CD4-positive, alpha-beta T cell treated with Interleukin-15 for 1 hour (primary cell): ENCODE measurements at places on chromosomes 12 and 14.

DNA sequence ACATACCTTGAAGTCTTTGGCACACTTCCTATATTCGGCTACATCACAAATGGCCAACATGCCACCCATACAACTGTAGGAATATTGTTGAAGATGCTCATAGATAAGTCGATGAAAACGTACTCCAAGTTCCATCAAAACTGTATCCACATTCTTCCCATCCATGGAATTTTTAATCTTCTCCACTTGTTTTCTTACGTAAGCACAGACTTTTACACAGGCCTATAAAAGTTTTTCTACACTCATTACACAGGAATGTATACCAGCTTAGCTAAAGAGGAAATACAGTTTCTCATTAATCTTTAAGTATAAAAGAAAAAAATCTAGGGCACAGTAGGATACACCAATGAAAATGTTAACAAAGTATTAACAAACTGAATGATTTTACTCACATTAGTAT is 59.1 kb downstream of the EXOC5 start:
- DNase-seq = no peak

DNA sequence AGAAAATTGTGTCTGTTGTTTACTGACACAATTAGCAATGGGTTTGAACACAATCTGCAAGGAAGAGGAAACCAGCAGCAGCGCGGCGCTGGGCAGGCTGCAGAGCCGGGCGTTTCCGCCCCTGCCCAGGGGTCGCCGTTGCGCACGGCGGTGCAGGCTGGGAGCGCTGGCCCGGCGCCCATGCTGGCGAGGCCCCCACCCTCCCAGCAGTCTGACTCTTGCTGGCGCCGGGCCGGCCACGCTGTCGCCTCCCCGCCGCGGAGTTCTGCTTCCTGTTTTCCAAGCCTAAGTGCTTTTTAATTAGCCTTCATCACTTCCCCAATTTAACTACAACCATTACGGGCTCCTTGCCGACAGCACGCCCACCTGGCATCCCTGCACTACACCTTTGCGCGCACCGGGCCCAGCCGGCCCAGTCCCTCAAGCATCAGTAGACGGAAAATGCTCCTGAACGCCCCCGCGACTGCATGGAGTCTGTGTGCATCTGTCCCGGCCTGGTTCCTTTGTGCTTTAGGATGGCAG is 212.1 kb downstream of the GXYLT1 start:
- DNase-seq = peak; percentile 55

GRCh38 chr12:111791507-111791906 is 24.8 kb downstream of the ALDH2 start:
- DNase-seq = no peak

DNA sequence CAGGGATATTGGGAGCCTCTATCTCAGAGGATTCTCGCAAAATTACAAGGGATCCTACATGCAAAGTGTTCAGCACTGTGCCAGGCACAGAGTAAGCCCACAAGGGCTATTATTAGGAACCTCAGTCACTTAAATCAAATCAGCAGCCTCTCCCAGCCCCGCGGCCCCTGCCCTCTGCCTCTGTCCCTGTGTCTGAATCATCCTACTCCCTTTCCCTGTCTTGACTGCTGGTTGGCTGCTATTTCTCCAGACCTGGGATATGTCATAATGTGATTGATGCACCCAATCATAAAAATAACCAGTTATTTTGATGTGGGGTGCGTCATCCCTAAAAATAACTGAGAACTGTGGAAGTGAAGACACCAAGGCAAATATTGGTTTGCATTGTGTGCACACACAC is 176.3 kb downstream of the KSR2 start:
- no peak for DNase-seq

DNA sequence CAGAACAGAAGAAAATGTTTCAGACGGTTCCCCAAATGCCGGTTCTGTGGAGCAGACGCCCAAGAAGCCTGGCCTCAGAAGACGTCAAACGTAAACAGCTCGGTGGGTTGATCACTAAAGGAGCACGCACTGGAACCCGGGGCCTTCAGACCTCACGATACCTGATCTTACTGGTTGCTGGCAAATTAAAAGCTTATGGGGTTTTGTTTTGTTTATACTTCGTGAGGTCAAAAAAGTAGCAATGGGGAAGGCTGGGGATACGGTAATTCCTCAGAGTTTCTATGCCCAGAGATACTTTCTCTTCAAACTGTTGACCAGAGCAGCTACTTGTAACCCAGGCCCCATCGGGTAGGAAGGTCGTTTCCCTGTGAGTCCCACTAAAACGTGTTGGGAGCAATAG is 1.7 kb downstream of the CDKN1B start:
- peak; percentile 39 for DNase-seq

DNA sequence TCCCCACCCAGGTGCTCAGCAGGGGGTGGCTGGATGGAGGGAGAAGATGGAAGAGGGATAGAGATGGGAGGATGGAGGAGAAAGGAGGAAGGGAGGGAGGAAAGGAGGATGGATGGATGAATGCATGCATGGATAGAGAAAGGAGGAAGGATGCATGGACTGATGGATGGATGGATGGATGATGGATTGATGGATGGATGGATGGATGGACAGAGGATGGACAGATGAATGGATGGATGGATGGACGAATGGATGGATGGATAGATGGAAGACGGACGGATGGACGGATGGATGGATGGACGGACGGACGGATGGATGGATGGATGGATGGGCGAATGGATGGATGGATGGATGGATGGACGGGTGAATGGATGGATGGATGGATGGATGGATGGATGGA is 64.1 kb downstream of the NCOR2 start:
- DNase-seq = no peak

- DNase-seq = no peak
Observed at GRCh38 chr14:96852823-96853422, 55.7 kb downstream of the VRK1 start.

- DNase-seq = no peak
Observed at GRCh38 chr14:99752486-99753121, 40.6 kb upstream of the EML1 start.

DNA sequence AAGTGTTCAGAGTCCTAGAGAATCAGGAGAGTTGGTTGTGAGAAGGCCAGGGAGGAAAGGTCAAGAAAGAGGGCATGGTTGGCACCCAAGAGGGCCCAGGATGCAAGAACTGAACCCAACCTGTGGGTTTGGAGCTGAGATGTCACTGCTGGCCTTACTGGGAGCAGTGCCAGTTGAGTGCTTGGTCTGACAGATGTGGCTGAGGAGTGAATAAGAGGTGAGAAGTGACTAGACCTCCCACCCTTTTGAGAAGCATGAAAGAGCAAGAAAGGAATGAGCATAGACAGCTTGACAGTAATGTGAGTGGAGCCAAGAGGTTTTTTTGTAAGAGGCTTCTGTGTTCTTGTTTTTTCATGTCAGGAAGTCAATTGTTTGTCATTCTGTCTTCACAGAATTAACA is 95.3 kb downstream of the FGD4 start:
- DNase-seq = no peak

DNA sequence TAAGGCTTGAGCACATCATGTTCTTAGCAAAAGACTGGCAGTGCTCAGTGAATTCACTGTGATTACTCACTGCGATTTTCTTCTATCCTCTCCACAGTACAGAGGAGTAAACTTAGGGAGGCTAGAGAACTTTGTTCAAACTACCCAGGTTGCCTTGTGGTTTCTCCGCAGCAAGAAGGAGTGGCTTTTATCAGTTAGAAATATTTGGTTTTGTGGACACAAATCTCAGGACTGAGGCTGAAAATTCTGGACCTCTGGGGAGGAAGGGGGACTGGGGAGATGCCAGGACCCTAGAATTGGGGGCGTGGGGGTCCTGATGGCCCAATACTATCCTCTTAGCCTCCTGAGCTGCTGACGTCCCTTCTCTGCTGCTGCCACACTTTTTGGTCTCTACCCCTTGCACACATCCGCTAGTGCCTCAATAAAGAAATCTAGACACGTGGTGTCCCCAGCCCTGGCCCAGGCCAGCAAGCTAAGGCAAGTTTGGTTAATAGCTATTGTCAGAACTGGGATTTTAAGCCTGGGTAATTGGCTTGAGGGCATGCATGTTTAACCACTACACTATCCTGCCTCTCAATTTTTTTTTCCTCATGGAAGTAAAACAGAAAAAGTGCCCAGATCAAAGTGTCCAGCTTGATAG is 842 bp downstream of the OAS2 start:
- DNase-seq = no peak

DNA sequence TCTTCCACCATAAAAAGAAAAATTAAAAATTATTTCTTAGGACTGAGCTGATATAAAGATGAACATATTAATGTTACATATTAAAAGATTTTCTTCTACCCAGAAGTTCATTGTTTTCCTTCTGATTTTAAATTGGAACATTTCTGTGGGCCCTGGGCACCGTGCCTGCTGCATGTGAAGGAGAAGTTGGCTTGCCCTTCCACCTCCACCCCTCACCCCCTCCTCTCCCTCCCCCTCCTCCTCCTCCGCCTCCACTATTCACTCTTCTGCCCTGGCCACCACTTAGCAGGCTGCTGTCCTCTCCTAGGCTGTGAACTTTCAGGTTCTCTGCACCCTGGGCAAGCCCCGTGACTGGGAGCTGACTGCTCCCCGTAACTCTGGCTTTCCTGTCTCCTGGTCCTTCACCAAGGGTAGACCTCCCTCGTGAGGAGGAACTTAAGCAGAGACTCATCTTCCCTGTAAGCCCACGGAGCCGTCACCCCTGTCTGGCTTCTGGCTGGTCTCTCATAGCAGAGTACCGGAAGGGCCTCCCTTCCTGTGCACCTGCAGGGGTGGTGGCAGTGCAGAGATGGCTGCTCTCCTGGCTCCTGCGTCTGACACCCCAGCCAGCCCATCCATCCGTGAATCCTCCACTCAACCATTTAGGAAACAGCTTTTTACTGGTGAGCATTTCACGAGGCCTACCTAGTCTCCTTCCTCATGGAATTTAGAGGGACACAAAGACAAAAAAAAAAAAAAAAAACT is 12.8 kb downstream of the TUNAR start:
- no peak for DNase-seq

GRCh38 chr12:105382771-105383622 is 52.5 kb downstream of the C12orf75 start:
- no peak for DNase-seq
